Activated CD4-positive, alpha-beta memory T cell treated with anti-CD3 and anti-CD28 coated beads for 36 hours (primary cell): ENCODE measurements at places on chromosomes 5 and 9.
A peak's percentile ranks its signal among the peaks of the same experiment; 100 is the strongest.

GRCh38 chr9:4661165-4661564 is 929 bp upstream of the PLPP6 start:
- DNase-seq = no peak

GRCh38 chr5:111584651-111585050 is 72.3 kb upstream of the STARD4 start:
- no peak for DNase-seq

GRCh38 chr9:32742296-32742695 is 41.0 kb upstream of the TMEM215 start:
- no peak for DNase-seq

DNA sequence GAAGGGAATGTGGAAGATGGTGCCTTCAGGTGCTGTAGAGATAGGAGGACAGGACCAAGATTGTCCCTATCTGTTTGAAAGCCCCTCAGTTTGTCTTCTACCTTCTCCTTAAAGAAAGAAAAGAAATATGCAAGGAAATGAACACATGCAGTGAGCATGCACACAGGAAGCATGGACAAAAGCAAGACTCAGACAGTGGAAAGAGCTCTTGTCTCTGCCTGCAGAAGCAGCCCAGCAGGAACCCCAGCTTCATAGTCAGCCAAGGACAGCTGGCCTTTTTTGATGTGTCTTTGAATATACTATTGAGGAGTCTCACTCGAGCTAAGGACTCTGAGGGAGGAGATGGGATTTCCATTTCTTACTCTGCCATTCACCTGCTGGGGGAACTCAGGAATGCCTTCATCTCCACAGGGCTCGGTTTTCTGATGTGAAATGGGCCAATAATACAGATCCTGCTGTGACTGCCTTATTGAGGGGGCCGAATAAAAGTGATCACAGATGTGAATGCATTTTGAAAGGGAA is 132.5 kb upstream of the ADRA1B start:
- DNase-seq = no peak

DNA sequence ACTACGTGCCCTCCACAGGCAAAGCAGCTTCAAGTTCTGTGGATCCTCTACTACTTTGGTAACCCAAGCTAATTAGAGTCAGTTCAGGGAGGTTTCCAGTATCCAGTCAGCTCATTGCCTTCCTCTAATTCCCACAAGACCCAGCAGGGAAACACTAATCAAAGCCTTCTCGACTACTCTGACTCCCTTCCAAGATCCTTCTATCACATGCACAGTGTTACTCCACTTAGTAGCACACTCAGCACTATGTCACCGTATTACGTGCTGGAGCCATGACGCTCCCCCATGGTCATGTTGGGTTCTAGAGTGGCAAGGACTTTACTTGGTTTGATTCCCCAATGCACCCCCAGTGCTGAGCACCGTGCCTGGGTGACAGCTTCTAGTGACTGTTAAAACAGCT is 53.0 kb downstream of the DCP2 start:
- no peak for DNase-seq

DNA sequence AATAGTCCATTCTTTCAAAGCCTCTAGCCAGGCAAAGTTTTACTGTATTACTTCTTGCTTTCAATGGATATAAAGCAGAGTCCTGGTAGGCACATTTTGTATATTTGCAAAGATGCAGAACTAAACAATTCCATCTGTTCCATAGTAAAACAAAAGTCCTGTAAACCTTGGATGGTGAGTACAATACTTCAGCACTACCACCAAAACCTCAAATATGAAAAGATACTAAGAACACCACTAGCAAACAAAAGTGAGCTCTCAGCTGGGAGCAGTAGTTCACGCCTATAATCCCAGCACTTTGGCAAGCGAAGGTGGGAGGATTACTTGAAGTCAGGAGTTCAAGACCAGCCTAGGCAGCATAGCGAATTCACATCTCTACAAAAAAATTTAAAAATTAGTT is 195.0 kb downstream of the MSX2 start:
- DNase-seq = no peak

DNA sequence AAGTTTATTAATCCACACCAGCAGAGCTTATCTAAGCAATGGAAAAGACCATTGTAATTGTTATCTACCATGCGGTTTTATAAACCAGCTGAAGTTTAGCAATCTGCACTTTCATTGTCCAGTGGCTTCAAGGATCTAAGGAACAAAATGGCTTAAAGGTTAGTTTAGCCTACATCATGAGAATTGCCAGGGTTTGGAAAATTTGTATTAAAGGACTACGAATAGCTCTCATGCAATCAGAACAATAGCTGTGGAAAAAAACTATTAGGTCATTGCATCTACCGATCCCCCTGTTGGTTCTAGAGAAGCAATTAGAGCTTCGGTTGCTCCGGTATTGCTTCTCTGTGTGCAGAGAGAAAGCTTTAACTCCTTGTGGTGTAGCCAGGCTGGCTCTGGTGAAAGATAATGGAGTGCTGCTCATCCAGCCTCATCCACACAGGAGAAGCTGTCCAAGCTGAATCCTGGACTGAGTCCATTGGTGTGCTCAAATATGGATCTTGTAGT is 86.3 kb upstream of the SLC12A2 start:
- no peak for DNase-seq

DNA sequence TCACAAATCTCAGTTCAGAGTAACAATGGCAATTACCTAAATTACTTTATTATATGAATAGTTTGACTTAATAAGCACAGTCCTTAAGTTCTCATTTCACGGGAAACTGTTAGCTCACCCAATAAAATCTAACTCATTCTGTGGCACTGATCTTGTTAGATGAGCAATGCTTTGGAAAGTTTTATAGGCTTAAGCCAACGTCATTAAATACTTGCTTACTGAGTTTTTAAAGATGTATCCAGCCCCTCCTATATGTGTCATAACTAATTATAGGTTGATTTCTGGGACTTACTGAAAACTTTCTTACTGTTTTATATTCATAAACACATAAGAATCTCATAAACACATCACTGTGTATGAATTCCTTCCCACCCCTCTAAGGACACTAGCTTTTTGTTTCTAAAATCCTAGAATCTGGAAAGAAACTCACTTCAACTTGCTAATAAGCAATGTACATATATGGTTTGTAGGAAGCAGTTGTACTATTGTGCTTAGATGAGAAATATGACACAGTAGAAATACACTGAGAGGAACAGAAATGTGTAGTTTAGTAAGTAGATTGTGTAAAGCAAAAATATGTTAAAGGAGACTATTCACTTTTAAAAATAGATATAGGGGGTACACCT is 14.1 kb upstream of the MARCOL start:
- no peak for DNase-seq

GRCh38 chr5:17229313-17229712 is 11.9 kb downstream of the BASP1 start:
- DNase-seq = no peak

GRCh38 chr5:134128648-134128995 is 14.1 kb downstream of the TCF7 start:
- DNase-seq = no peak

GRCh38 chr9:127360829-127361228 is 36.1 kb upstream of the SLC2A8 start:
- peak; percentile 13 for DNase-seq

GRCh38 chr5:115579747-115580173 is 22.5 kb downstream of the TICAM2 start:
- DNase-seq = no peak

DNA sequence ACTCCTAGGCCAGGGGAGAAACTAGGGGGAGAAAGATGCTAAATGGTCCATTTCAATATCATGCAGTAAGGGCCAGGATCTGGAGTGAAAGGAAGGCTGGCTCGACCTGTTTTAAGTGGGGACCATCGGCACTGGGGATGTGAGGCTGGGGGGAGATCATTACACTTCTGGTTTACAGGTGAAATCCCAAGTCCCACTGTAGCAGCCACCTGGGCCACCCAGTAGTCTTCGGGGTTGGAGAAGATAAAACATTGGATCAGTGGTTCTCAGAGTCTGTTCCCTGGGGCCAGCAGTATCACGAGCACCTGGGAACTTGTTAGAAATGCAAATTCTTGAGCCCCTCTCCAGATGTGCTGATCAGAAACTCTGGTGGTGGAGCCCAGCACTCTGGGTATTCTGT is 111.3 kb upstream of the ALDH1B1 start:
- DNase-seq = no peak

- DNase-seq = no peak
Observed at GRCh38 chr9:109037946-109038715, 24.8 kb upstream of the CTNNAL1 start.

GRCh38 chr9:130857864-130858738 is 23.0 kb downstream of the ABL1 start:
- DNase-seq = no peak

DNA sequence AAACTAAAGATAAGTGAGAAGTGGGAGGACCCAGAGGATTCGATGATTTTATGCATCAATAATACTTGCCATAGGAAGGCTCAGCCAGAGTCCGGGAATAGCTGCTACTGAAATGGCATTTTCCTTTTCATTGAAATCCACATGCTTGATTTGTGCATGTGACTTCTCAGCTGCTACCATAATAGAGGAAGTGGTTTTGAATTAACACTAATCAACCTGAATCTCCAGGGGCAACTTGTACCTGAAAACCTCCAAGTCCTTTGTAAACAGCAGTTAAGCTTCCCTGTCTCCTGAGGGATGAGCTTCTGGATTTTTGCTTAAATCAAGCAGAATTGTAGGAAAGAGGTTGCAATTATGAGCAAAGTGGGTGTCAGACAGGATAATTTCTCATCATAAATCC is 124.9 kb downstream of the PPP2R2B start:
- DNase-seq = no peak

- no peak for DNase-seq
Observed at GRCh38 chr9:135184181-135185053, 96.9 kb downstream of the OLFM1 start.

DNA sequence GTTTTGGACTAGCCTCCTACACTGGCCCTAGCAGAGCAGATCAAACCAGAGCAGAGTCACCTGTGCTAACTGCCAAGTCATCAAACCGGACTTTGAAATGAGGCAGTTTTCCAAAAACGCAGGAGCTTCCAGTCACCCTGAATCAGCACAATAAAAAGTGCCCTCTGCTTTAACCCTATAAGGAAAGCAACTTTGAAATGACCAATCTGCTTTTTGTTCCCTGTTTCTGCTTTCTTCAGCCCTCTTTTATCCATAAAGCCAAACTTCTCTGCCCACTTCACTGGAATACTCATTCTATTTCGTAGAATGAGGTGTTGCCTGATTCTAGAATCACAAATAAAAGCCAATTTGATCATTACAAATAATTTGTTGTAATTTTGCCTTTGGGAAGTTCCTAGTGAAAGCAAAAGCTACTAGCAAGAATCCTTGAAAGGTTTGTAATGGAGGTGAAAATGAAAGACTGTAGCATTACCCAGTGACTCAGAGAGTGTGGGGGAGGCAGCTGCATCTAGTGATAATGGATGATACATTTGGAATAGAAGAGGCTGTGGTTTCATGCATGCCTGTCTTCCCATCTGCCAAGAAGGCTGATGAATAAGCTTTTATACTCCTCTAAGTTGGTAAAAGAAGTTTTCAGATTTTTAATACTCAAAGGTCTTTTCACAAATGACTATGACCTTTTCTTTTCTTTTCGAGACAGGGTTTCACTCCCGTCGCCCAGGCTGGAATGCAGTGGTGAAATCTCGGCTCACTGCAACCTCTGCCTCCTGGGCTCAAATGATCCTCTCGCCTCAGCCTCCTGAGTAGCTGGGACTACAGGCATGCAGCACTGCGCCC is 14.9 kb downstream of the SPAAR start:
- DNase-seq = peak; percentile 71

- no peak for DNase-seq
Observed at GRCh38 chr9:7338586-7339281, 460.8 kb downstream of the DMAC1 start.

DNA sequence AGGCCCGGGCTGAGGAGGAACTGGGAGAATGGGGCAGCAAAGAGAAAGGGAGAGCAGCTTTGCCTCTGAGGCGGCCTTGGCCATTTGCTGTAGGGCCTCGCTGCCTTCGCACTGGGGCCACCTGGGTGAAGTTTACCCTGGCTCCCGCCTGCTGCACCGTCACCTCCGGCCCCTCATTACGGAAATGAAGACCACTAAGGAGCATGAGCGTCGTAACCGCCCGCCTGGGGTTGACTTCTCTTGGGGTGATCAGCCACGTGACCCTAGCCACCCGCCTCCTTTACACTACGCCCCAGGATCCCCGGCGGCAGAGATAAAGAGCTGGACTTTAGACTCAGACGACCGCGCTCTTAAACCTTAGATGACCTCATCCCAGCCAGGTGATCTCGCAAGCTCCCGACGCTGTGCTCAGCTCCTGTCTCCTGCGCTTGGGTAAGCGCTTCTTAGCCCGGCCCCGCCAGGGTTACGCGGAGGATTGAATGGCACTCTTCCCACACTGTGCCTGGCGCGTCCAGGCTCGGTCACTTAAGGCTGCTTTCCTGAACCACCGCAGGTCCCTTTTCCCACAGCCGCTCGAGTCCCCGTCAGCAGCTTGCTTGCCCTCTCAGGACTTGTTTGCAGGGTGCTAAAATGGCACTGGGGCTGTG is 107.9 kb upstream of the LARP1 start:
- peak; percentile 15 for DNase-seq

- peak; percentile 3 for DNase-seq
Observed at GRCh38 chr9:114289571-114290481, 33.1 kb upstream of the ORM1 start.

DNA sequence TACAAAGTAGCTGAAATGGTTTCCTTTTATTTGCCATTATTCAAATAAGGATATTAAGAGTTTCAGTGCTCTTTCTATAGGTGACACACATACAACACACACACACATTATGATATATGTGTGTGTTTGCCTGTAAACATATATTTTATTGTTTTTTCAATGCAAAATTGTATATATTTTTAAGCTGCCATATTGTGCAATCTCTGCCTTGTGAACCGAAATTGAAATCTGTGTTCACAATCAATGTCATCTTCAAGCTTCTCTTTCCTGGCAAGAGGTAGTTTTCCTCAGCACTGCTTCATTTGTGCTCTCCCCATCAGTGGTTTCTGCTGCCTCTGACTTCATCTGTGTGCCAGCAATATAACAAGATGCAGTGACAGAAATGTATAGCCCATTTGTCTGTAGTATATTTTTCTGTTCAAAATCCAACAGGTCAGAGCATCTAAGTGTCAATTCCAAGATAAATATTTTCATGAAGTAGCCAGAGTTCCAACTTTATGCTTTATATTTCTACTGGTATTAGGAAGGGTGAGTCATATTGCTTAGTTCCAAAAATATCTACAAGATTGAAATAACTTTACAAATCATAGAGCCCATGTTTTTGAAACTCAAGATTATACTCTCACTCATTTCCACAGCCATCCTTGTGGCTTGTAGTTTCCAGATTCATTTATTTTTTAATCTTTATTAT is 1704.8 kb upstream of the CDH9 start:
- no peak for DNase-seq

DNA sequence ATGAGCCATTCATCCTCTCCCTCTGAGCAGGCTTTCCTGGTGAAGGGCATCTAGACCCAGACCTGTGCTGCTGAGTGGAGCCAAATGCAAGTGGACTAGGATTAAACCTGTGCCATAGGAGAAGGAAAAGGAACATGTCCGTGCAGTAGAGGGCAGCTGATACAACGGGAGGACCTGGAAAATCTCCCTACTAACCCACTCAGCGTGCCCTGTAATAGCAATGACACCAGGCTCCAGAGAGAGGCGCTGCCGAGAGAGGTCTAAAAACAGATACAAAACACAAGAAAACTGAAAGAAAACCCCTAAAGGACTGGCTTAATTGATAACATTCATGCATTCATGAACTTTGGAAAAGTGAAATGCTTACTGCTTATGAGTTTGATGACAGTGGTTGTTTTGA is 60.8 kb downstream of the PFDN1 start:
- no peak for DNase-seq

- no peak for DNase-seq
Observed at GRCh38 chr5:147305147-147305546, 70.3 kb downstream of the STK32A start.
